ENCODE measurements at places on chromosomes 12 and 14.

DNA sequence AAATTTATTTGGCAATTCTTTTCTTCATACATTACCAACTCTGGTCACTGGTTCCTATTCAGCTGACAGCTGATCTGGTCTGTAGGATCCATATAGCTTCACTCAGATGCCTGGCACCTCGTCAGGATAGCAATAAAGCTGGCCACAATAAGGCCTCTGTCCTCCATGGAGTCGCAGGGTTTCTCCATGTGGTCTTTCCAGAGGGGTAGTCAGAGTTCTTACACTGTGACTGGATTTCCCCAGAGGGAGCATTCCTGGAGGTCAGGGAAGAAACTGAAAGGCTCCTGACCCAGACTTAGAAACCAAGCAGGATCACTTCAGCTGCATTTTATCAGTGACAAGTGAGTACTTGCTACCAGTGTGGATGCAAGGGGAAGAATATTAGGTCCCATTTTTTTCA lies 34.9 kb upstream of the SIX1 start:
- DNase-seq, result no peak

GRCh38 chr12:45349916-45350315 lies 134.0 kb downstream of the ANO6 start:
- DNase-seq, result no peak

DNA sequence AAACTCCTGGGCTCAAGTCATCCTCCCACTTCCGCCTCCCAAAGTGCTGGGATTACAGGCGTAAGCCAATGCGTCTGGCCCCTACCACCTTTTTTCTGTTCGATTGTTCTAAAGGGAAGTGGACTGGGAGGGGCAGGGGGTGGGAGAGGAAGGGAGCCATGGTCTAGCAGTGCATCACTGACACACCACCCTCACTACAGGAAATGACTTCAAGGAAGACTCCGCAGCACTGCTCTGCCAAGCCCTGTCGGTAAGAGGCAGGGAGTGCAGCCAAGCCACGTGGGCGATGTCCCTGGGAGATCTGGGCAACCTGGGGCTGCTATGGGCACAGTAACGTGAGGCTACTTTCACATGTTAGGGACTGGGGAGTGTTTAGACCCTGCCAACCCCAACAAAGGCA lies 18.0 kb downstream of the LRRC74A start:
- DNase-seq, result peak; percentile 36

DNA sequence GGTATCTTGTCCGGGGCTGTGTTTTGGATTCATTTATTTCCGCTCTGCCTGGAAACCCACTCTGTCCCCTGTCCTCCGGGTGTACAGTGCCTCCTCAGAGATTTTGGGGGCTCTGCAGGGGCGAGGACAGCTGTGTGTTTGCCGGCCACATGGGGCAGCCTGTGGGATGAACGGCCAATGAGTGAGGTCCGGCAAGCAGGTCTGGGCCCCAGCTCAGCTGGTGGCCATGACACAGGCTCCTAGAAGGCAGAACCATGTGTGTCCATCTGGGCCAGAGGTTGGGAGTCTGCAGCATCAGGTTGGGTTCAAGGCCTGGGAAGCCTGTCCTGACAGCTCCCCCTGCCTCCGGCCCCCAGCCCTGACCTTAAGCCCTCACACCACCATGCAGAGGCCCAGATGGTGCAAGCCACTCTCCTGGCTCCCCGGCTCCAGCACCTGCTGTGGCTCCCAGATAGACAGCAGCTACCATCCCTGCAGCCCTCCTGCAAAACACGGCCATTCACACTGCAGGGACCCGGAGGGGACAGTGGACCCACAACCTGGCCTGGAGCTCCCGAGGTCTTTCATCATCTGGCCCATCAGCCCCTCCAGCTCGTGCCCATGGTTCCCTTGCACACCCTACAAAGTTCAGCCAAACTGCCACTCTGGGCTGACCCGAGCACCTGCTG lies 220.1 kb upstream of the C14orf180 start:
- no peak for DNase-seq

DNA sequence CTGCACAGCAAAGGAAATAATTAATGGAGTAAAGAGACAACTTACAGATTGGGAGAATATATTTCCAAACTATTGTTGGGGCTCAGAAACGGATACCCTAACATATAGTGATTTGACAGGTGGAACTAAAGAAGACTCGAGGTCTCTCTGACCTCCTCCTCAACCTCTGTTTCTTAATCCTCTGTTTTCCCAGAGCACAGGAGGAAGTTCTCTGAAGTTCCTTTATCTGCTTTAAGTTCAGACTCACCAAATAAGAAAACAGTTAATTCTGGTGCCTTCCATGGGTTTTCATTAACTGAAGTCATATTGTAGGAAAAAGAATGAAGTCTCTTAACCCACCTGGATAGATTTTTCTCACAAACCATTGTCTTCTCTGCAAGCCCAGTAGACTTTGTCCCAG lies 29.2 kb downstream of the CLEC2D start:
- DNase-seq, result no peak

DNA sequence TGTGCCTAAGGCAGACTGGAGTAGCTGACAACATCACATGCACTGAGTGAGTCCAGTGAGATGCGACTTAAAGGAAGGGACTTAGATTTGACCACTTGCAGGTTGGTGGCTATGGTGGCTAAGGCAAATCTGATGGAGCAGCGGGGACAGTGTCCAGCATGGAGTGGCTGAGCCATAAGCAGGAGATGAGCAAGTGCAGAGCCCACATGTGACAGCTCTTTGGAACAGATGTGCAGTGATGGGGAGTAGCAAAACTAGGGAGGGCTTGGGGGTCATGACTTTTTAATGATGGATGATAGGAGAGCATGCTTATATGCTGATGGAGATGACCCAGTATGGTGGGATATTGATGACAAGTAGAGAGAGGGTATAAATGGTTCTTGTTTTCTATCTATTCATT lies 80.2 kb downstream of the PELI2 start:
- DNase-seq, result no peak

DNA sequence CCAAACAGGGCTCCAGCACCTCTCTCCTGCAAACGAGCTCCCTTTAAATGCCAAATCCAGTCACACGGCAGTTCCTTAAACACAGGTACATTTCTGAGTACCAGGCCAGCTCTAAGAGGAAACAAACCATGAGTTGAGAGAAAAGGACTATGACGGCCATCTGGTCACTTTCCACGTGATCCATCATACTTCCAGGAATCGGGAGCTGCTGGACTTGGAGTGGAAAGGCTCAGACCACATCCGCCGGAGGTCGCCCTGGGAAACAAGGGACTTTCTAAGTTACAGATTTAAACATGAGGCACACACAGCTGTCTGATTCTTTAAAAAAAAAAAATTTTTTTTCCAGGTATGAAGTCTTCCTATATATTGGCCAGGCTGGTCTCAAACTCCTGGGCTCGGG lies 39.2 kb downstream of the ACADS start:
- no peak for DNase-seq

- no peak for DNase-seq
Measured at GRCh38 chr14:32710731-32711680, 227.7 kb upstream of the NPAS3 start.

- DNase-seq, result no peak
Measured at GRCh38 chr12:98737322-98737712, 92.2 kb downstream of the APAF1 start.

GRCh38 chr12:116547955-116548501 lies 11.2 kb upstream of the MAP1LC3B2 start:
- DNase-seq, result no peak

- DNase-seq, result no peak
Measured at GRCh38 chr12:42422785-42423184, 96.8 kb downstream of the PPHLN1 start.

DNA sequence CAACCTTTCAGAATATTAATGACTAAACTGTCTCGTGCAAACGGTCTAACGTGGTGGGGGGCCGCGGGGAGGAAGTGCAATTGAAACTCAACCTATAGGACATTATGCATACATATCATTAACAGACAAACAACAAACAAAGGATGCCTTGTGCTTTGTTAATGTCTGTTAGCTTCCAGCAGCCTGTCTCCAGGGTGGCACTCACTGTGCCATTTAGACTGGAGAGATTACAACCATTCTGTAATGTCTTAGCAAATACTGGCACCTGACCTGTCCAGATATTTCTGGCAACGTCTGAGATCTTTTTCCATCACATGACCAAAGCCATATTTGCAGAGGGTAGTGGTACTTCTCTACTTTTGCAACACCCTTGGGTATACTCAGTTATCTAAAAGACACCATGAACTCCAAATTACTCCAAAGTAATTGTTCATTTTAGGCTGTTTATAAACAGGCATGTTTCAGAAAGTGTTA lies 11.6 kb downstream of the BHLHE41 start:
- no peak for DNase-seq

DNA sequence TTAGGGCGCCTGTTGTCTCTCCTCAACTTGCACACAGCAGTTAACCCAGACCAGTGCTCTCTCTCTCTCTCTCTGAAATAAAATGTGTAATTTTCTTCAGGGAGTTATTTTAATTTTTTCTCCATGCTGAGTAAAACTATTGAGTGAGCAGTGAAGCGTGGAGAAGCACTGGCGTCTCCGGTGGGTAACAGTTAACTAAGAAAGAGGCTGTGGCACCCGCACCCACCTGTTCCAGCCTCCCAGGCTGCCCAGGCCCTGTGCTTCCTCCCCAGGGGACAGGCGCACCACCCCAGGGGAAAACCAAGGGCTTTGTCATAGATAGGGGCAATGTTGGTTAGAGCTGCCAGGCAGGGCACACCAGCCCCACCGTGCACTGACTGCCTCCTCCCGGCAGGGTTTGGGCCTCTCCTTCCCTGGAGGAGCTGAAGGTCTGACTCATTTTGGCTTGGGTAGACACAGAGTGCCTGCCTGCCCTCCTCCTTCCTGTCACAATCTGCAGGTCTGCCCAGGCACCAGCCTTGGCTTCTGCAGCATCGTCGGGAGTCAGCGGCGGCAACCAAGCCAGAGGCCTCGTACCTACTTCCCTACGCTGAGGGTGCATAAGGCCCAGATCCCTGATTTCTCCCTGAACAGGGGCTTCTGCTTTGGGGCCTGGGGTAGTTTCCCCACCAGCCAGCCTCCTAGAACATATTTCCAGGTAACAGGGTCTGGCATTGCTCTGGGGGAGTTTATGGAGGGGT lies 3.9 kb downstream of the HOXC5 start:
- no peak for DNase-seq

DNA sequence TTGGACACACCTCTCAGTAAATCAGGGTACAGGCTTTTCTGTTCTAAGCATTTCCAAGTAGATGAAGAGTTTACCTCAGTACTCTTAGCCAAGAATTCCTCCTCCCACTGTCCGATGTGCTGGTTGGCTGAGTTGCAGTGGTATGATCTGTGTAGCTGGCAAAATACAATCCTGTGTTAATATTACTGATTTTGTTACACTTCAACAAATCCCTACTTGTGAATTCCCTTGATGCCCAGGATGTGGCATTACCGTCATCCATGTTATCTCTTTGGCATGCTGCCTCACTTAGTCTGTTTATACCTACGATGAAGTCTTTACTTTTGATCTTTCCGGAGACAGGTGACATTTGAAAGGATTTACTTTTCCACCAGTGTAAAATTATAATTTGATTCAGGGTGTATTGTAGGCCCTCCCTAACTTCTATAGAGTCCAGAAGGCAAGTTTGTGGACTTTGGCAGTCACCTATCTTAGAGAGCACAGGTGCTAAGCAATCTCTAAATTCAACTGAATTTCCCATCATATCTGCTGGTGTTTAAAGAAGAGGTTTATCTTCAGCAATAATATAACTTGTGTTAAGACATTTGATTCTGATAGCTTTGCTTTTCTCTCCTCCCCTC lies 10.1 kb downstream of the CCDC196 start:
- DNase-seq, result no peak

DNA sequence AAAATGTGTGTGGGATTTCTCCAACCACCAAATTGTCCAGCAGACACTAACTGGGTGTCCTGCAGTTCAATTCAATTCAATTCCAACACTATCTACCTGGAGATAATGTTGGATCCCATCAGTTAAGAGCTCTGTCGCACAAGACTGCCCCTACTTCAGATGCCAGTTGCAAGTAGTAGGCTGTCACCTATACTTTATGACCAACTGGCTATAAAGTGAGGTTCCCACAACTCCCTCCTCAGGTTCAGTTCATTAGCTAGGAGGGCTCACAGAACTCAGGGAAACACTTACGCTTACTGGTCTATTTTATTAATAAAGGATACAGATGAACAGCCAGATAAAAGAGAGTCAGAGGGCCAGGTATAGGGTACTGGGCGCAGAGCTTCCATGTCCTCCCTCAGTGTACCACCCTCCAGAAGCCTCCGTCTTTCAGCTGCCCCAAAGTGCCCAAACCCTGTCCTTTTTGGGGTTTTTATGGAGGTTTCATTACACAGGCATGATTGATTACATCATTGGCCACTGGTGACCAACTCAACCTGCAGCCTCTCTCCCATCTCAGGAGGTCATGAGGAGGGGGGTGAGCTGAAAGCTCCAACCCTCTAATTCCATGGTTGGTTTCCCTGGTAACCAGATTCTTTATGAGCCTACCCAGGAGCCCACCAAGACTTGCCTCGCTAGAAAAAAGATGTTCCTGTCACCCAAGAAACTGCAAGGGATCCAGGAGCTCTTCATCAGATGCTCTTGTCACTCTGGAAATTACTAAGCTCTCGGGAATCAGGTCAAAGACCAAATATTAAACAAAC lies 7.5 kb upstream of the SERPINA5 start:
- DNase-seq, result no peak

- no peak for DNase-seq
Measured at GRCh38 chr12:89194683-89195082, 157.6 kb downstream of the DUSP6 start.

- no peak for DNase-seq
Measured at GRCh38 chr12:111642681-111643426, 42.9 kb downstream of the BRAP start.

- DNase-seq, result no peak
Measured at GRCh38 chr12:46933947-46934346, 108.2 kb upstream of the SLC38A4 start.

GRCh38 chr12:23463172-23463571 lies 486.3 kb downstream of the SOX5 start:
- DNase-seq, result no peak

DNA sequence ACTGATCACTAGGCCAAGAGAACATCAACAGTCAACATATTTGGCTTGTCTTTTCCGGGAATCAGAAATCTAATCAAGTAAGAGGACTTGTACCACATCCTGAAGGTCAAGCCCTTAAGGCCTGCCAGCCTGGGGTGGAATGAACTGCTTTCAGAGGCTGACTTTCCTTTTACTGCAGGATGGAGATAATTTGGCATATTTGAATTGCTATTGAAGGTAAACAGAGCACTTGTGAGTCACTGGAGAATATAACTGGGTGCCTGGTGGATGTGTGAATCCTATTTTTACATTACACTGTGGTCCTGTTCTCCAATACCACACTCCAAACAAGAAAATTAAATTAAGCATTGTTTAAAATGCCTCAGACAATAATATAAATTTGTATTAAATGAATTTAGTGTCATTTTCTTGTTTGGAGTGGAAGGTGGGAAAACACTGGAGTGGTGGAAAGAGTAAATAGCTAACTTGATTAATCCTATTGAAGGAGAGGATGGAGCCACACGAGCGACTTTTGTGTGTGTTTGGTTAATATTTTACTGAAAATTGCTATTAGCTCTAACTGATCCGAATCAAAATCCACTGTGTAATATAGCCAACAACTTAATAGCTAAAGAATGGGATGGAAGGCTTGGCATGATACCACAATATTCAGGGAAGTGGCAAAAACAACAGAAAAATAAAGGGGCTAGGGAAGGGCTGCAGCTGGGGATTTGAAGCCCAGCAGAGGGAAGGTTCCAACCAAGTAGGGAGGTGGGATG lies 89.4 kb downstream of the OTX2 start:
- no peak for DNase-seq

Measured in stimulated activated CD4-positive, alpha-beta T cell treated with anti-CD3 and anti-CD28 coated beads, TNF-alpha, amount 100 ng/mL, for 4 hours (primary cell).